ENCODE measurements at places on chromosomes 2 and 18.

- DNase-seq: no peak
Observed at GRCh38 chr18:35067454-35067853, 26.2 kb downstream of the MAPRE2 start.

DNA sequence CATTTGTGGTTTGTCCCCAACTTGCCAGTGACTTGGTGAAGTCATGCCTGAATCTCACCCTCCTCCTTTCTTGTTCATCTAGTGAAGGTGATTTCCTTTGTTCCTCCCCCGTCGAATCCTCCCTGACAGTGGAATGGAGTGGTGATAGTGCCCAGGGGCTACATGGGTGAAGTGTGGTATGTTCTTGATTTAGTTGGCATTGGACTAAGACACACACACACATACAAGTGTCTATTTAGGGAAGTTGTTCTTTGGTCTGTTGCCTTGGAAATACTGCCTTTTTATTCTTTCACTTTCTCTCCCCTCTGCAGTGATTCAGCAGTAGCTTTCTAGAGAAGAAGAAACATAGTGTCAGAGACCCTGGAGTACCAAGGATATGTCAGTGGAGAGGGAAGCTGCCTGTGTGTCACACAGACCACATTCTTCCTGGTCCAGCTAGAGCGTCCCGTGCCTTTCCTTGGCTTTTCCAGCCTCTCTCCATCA lies 10.9 kb downstream of the INPP4A start:
- no peak for DNase-seq

DNA sequence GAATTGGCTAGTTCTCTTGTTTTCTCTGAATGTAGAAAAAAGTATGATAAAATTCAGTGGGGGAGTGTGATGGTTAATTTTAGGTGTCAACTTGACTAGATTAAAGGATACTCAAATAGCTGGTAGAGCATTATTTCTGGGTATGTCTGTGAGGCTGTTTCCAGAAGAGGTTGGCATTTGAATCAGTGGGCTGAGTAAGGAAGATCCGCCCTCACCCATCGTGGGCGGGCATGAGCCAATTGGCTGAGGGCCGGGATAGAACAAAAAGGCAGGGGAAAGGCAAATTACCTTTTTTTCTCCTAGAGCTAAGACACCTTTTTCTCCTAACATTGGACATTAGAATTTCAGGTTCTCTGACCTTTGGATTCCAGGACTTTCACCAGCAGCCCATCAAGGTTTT lies 667.6 kb upstream of the SLC8A1 start:
- no peak for DNase-seq

DNA sequence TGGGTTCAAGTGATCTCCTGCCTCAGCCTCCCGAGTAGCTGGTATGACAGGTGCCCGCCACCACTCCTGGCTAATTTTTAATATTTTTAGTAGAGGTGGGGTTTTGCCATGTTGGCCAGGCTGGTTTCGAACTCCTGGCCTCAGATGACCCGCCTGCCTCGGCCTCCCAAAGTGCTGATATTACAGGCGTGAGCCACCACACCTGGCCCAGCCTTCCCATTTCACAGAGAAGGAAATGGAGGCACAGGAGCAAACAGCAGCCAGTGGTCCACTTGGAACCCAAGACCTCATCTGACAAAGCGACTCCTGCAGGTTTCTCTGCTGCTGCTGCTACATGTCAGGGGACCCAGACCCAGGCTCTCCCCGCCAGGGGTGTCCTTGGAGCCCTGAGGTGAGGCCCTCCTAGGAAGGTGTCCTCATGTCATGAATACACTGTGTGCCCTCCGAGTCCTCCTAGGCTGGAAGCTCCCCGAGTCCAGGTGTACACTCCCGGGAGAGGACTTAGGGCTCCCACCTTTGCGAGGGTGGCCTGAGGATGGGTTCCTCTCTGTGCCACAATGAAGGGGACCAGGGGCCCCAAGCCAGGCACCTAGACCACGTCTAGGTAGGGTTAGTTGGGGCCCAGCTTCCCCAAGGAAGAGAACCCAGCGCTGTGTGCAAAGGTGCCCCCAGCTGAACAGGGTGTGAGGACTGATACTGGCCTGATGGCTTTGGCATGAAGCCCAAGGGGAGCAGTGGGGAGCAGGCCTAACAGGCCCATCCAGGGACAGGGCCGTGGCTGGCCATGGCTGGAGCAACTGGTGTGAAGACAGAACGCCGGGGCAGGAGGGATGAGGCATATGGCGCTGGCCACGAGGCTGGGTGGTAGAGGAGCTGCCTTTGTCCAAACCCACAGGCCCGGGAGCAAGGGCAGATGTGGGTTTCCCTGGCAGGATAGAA lies 56.1 kb downstream of the HS6ST1 start:
- DNase-seq: no peak

DNA sequence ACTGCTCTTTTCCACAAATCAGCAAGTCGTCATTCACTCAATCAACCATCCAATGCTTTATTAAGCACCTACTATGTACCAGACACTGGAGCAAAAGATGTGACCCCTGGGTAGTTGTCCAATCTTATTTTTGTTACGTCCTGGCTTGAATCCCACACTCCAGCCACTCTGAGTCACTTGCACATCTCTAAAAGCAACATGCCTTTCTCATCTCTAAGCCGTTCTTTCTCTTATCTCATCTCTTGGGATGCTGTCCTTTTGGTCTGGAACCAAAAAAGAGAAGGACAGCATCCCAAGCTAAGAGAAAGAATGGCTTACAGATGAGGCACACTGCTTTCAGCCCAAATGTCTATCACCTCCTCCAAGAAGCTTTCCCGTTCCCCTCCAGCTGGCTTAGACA lies 58.8 kb downstream of the RNF152 start:
- DNase-seq: no peak

GRCh38 chr2:145543155-145543554 lies 1023.2 kb upstream of the ZEB2 start:
- DNase-seq: no peak

DNA sequence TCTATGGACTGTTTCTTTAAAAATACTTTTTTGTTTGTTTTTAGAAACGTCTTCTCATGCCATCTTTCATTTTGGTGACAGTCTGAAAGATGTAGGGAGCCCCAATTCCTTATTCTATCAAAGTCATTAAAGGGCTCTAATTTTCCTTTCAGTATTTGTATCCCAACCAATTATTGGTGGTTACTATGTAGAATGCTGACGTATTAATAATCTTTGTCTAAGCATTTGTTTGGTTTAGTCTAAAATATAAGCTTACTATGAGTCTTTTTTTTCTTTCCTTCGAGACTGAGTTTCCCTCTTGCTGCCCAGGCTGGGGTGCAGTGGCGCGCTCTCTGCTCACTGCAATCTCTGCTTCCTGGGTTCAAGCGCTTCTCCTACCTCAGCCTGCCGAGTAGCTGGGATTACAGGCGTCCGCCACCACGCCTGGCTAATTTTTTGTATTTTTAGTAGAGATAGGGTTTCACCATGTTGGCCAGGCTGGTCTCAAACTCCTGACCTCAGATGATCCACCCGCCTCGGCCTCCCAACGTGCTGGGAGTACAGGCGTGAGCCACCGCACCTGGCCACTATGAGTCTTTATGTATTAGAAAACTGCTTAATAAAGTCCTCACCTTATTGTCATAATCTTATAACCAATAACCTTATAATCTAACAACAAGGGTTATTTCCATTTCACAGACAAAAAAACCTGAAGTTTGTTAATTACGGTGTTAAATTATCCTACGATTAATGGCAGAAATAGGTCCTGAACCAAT lies 849 bp upstream of the VRK2 start:
- DNase-seq: no peak

DNA sequence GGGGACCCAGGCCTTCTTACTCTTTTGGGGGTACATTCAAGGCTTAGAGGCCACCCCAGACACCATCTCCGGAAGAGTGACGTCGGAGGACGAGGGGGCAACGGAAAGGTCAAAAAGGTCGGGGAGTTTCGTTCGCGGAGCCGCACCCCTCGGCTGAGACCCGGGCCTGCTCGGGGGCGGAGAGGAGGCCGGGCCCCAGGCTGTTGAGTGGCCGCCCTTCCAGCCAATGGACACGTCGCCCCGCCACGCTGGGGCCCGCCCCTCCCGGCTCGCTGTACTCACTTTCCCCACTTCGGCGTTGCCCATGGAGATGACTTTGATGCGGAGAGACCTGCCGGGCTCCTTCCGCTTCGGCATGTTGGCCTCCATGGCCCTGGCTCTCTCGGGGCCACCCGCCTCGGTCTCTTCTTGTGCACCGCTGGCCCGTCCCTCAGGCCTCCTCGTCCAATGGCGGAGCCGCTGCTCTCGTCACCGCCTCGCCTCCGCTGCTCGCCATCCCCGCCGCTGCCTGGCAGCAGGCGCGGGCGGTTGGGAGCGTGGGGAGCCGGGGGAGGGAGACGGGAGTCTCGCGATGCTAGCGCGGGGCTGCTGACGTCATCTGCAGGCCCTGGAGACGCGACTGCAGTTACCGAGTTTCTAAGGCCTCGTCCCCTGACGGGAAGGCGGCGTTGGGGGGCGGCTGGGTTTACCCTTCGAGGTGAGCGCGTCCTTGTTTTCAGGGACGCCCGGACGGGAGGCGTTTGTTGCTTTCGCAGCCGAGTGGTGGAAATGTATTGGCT lies at the start of gene DNAJC27:
TSS of gene DNAJC27 (minus strand) at position 420 of the 779 bp plus-strand sequence. CDS start at position 369, 51 bp downstream.
- peak; percentile 98 for DNase-seq

DNA sequence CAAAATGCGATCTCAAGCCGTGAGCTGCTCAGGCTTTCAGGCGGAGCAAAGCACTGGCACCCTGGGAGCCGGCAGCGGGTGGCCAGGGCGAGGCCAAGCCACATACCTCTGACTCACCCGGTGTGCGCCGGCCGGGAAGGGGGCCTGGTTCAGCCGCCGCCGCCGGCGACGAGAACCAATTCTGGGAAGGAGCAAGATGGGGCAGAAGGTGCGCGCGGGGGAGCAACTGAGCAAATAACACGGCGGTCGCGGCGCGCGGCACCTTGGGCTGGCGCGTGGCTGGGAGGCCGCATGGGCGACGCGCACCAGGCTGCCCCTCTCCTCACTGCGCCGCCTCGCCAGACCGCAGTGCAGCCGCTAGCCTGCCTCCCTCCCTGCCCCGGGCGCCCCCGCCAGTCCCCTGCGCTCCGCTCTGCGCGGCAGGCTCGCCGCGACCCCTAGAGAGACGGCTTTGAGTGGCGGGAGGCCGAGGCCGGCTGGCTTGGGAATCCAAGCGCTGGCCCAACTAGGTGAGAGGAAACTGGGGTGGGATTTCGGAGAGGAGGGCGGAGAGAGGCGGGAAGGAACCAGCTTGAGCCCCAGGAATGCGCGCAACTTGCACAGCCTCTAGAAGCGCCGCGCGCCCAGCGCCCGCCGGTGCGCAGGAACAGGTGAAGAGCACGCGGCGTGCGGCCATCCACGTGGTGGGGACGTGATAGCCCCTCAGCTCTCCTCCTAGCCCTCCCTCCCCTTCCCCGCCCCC lies 3.2 kb downstream of the NRP2 start:
- no peak for DNase-seq

GRCh38 chr2:42890791-42891355 lies 98.5 kb upstream of the HAAO start:
- DNase-seq: no peak

DNA sequence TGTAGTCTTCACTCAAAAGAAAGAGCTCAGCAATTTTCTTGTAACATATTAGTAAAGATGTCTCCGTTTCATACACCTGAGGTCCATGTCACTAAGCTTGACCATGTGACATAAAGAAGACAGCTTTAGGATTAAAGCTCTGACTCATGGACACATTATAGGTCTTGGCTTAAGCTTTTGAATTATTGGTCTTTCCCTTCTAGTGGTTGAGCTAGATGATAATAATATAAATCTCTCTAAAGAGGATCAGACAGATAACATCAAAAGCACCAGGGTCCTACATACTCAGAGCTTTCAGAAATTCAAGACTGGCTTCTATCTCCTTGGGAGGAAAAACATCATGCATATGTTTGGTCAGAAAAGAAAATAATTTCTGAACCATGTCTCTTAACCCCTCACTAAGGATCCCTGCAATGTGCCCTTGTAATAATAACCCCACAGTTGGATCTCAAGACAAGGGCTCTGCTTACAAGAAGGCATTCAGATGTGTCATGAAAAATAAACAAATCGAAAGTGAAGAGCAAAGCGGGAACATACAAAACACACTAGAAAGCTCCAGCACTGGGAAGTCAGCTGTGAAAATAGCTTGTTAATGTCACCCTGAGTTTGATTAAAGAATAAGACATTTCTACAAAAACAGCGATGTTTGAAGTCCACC lies 174.5 kb downstream of the PID1 start:
- DNase-seq: peak; percentile 7

- DNase-seq: no peak
Observed at GRCh38 chr2:145764631-145765030, 1244.7 kb upstream of the ZEB2 start.

DNA sequence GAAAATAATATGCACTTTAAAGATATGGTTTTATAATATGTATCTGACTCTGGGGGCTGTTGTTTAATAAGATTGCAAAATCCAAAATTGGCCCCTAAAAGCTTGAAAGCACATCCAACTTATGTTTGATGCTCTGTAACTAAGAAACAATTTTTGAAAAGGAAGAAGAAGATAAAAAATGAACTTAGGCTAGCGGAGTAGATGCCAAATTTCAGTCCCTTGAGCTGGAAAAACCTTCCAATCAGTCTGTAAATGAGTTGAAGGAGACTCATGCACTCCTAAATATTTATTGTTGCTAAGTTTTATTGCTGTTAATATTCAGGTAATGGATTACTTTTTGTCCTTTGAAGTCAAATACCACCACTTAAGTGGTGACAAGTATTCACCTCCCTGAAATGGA lies 465.0 kb downstream of the ZEB2 start:
- no peak for DNase-seq

DNA sequence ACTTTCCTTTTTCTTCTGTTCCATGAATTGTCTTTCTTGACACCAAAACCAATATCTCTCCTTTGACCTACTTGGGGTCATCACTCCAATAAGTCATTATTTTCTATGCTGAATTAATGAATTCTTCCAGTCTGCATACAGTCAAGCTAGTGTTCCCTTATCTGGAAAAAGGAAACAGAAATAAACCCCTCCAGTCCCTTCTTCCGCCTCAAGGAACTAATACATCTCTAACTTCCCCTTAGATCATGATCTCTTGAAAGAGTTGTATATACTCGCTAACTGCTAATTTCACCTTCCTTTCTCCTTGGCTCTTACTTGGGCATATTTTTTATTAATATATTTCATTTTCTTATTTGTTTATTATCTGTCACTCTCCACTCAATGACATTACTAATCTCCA lies 7.3 kb upstream of the ARHGAP15 start:
- DNase-seq: no peak

DNA sequence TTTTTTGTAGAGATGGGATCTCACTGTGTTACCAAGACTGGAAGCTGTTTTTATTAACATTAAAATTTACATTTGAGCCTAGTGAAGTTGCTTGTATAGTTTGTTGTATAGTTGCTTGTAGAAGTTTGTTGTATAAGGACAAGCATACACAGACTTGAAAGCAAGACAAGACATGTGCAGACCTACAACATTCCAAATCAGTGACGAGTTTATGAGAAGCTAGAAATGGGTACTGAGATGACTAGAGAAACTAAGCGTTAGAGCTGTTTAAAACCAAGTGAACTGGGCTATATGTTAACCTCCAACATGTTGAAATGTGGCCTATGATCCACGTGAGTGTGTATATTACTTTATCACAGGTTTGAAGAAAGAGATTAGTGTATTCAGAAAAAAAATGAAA lies 39.1 kb downstream of the ABCB11 start:
- no peak for DNase-seq

GRCh38 chr18:28086670-28087552 lies 90.0 kb downstream of the CDH2 start:
- DNase-seq: peak; percentile 98

GRCh38 chr2:39837856-39838453 lies 58.9 kb upstream of the THUMPD2 start:
- no peak for DNase-seq

All from pons (tissue), 1 donor.